ENCODE measurements at places on chromosomes 6 and 20.

GRCh38 chr6:159194421-159194820 lies 25.2 kb downstream of the FNDC1 start:
- DNase-seq = no peak

- DNase-seq = no peak
Measured at GRCh38 chr6:127096167-127096566, 22.3 kb upstream of the RSPO3 start.

GRCh38 chr6:88919032-88919431 lies 44.4 kb downstream of the RNGTT start:
- no peak for DNase-seq

- DNase-seq = peak; percentile 86
Measured at GRCh38 chr6:117167520-117168271, 97.7 kb upstream of the VGLL2 start.

- no peak for DNase-seq
Measured at GRCh38 chr6:122369536-122369935, 29.9 kb upstream of the HSF2 start.

GRCh38 chr6:170451762-170452651 lies 101.1 kb downstream of the PSMB1 start:
- no peak for DNase-seq

DNA sequence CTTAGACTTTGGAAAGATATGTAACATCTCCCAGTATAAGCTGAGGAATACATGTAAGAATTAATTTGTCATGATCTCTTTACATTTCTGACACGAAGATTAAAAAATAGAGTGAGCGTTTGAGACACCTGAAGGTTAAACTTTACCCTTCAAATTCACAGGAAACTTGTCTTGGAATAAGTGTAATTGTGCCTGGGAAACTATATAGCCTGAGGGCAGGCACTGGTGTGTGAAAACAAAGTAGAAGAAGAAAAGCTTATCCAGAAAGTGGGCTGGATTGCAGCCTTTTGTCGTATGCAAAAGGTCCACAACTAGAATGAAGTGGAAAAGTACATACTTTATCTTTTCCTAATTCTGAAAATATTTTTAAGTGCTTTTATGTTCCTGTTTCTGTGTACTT lies 275.7 kb upstream of the TCF21 start:
- no peak for DNase-seq

DNA sequence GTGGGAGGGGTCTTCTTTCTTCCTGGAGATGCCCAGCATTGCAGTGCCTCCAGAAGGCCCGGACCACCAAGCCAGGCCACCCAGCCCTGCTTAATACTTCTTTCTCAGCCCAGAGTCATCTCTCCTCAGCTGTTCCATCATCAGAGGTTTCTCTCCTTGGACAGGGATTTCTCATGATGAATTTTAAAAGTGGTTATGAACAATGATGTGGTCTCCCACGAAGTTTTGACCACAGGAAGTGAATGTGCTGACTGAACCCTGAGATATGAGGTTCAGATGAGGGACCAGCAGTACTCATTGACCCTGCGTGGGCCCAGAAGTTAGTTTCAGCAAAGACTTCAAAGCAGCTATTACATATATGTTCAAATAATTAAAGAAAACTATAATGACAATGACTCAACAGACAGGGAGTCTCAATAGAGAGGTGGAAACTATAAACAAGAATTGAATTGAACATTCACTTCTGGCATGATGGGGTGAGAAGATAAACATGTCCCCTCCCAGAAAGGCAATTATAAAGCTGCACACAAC lies 114.5 kb upstream of the SLC22A16 start:
- no peak for DNase-seq

DNA sequence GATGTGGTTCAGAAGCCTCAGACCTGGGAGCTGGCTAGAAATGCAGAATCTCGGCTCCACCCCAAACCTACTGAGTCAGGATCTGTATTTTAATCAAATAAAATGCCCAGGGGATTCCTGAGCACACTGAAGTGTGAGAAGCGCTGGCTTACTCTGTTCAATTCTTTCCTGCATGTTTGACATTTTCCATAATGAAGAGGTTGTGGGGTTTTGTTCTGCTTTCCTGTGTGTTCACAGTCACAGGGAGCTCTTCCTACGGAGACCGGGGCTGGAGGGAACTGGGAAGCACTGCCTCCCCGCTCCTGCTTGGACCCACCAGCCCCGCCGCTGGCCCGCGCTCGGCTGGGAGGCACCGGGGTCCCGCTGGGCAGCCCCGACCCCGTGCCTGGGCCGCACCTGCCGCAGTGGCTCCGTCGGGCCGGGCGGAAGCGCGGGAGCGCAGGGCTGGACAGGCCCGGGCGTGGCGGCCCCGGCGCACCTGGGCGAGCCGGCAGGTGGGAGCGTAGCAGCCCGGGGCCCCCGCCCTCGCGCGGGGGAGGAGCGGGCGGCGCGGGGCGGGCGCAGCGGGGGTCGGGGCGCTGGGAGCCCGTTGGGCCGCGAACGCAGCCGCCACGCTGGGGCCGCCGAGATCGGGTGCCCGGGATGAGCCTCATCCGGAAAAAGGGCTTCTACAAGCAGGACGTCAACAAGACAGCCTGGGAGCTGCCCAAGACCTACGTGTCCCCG lies at the start of gene MAPK13:
Gene MAPK13, plus strand, starts transcription at position 573 of the 726 bp plus-strand sequence. Its CDS starts 70 bp downstream, at position 643.
- no peak for DNase-seq

- no peak for DNase-seq
Measured at GRCh38 chr6:91633374-91634111, 1046.7 kb upstream of the MAP3K7 start.

DNA sequence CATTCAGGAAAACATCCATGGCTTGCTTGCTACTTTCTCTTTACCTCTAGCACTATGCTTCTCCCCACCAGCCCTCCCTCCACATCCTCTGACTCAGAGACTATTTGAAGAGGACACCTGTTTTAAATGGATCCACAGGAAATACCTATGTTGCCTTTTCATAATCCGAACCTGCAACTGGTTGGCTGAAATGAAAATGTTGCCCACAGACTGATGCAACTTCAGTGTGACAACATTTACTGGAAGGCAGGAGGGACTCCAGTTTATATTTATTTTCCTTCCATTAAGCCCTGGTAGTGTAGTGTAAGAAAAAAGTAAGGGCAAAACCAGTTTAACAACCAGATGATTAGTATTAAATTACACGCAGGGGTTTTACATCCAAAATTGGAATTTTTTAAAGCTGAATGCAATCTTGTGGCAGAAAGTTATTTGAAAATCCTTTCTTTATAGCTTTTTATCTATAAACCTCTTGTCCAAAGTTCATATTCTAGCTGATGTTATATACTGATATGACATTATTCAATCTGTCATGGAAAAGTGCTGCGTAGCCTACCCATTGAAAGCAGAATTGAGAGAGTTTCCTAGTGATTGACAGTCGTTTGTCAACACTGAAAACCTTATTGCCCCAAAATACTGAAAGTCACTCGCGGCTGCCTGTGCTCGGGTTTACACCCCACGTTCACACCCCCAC lies 881 bp upstream of the AIG1 start:
- peak; percentile 90 for DNase-seq

DNA sequence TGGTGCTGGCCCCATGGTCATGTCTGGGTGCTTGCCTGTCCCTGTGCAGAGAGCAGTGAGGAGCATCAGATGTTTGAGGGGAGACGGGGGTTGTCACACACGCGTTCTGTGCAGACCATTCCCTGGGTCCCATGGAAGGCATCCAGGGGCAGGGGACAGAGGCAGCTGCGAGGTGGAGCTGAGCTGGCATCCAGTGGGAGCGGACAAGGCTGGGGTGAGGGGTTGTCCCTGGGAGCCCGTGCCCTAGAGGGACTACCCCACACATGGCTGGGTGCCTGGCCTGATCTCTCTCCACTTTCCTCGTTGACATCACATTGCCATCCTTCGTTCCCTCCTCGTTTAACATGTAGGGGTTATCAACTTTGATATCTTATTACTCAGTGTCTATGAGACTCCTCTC lies 331.3 kb downstream of the CDH4 start:
- DNase-seq = no peak

- no peak for DNase-seq
Measured at GRCh38 chr6:155432293-155432692, 23.3 kb downstream of the NOX3 start.

GRCh38 chr20:34099675-34100074 lies 12.4 kb downstream of the EIF2S2 start:
- no peak for DNase-seq

- no peak for DNase-seq
Measured at GRCh38 chr20:57808264-57809070, 98.7 kb upstream of the PMEPA1 start.

GRCh38 chr20:33827634-33828325 lies 16.6 kb downstream of the CHMP4B start:
- DNase-seq = no peak

GRCh38 chr6:10886691-10887502 lies at the start of gene SYCP2L:
Gene SYCP2L (plus strand): TSS chr6:10887052. CDS start chr6:10887127, 75 bp downstream.
- DNase-seq = peak; percentile 54

GRCh38 chr6:168363811-168364792 lies 44.5 kb upstream of the DACT2 start:
- DNase-seq = no peak

DNA sequence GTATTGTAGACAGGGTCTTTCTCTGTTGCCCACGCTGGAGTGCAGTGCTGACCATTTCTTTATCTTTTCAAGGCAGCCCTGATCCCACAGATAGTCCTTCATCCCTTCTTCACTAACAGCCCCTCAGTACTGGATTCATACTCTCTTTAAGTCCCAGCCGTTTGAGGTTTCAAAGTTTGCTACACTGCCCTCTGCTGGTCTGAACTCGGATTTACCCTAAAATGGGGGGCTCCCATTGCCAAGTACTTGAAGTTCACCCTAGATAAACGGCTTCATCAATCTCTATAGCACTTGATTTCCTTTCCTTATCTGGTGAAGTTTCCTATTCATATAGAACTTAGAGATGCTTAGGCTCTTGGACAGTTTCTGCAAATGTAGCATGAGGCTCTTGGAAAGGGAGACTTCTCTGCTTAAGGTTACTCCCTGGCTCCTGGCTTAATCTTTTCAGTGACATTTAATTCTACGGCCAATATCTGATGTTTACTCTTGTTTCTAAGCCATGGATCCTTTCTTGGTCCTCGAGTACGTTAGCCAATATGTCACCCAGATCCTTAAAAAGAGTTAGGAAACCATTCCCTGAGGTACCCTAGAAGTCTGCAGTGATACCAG lies 21.4 kb upstream of the PREP start:
- no peak for DNase-seq

DNA sequence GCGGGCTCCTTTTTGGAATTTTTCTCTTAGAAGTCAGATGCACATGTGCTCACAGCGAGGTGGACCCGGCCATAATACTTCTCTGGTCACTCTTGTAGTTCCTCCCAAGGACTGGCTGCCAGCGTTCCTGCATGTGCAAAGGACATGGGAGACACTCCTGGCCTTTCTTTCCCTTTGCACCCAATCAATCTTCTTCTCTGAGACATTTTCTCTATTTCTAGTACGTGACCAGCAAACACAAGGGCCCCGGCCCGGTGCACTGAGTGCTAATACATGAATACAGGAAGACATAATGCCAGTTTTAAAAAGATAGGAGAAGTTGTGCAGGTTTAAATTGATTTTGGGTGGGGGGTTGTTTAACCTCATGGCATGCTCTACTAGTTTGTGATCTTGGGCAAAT lies 233.6 kb downstream of the SMOC2 start:
- DNase-seq = no peak

- DNase-seq = no peak
Measured at GRCh38 chr6:156762547-156762946, 14.6 kb upstream of the ARID1B start.

- DNase-seq = no peak
Measured at GRCh38 chr6:116287689-116288282, 8.1 kb upstream of the TSPYL1 start.

DNA sequence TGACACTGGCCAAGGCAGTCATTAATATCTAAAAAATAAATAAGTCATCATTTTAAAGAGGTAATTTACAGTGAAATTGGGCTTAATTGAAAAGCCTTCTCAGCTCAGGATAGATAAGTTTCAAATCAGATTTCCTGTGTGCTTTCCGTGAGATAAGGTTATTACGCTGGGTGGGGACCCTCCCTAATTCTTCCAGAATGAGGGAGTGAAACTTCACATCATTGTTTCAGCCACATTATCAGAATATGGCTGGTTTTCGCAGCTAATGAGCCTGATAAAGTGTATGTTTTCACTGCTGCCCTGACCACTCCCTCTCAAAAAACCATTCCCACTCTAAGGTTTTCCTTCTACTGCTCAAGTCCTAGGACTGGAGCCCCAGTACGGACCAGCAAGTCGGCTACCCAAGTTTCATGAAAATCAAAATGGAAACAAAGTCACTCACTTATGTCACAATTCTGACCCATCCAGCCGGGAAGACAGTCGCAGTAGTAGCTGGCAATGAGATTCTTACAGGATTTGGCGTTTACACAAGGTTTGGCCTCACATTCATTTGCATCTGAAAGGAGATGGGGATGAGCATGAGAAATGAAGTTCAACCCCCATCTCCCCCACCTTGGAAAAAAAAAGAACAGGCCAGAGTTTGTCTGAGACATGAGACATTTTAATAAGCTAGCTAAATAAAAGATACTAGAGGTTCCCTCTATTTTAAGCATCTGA lies 24.6 kb downstream of the JAG1 start:
- DNase-seq = no peak

DNA sequence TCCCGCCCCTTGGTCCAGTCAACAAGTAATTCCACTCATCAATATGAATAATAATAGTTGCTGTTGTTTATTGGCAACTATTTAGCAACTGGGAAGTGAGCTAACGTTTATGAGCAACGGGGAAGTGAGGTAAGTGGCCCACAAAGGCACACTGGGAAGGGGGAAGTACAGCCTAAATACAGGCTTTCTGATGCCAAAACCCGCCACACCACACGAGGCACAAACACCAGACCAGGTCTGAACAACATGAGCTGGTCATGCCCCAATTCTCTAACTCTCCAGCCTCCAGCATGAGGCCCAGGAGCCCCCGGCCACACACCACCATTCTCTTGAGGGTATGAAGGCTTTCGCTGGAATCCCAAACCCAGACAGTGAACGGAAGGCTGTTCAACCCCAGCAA lies 50.8 kb downstream of the PREX1 start:
- DNase-seq = no peak

DNA sequence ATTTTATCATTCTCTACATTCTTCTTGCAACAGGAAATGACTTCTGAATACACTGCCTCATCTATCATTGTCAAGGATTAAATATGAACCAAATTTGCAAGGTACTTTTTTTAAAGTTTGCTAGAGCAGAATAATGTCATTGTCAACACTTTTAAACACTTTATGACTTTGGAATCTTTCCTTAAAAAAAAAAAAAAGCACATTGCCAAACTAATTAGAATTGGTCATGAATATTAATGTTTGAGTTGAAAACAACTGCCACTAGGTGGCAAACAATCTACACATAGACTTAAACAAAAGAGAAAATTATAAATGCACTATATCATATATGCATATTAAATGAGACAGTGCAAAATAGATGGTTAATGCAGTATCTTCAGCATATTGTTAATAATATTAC lies 32.5 kb upstream of the TMEM244 start:
- no peak for DNase-seq

DNA sequence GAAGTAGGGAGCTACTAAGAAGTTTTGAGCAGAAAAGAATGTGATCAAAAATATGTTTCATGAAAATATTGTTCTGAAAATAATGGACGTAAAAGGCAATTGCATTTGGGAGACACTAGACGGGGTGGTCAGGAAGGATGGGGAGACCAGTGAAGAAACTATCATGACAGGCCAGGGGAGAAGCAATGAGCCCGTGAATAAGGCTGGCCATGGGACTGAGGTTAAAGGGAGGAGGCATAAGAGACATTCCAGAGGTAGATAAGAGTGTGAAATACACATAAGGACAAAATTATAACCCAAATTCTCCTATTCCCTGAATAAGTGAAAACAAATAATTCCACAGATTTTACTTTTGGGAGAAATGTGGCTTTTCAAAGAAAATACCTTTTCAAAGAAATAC lies 51.7 kb downstream of the MARCKS start:
- DNase-seq = no peak

Measured in kidney epithelial cell (primary cell).